Breast epithelium (tissue), 4 donors: ENCODE measurements at places on chromosomes 11 and 22. TPM values are rescaled to one million over a fixed set of nuclear protein-coding genes. Genes with fewer than 3 reads are reported as not detected.

Gene LARGE2
- not detected for total RNA-seq

Gene NPAS4
- total RNA-seq = not detected

Gene SLC22A24
- total RNA-seq = not detected

Gene RIMBP3C
- 0.15 TPM for total RNA-seq

Gene PTS
- total RNA-seq = 40.4 TPM

Gene COMT
- 136 TPM for total RNA-seq

Gene OR52D1
- not detected for total RNA-seq

Gene KIAA1671
- total RNA-seq = 62.8 TPM

Gene CHRNA10
- total RNA-seq = 0.88 TPM

Gene PGA4
- 8.9 TPM for total RNA-seq

Gene PEX16
- total RNA-seq = 22.1 TPM

Gene OR56A4
- total RNA-seq = not detected

Gene CADM1
- total RNA-seq = 48.4 TPM

Gene FJX1
- 12.1 TPM for total RNA-seq

Gene SLC22A6
- total RNA-seq = not detected

Gene EIF3F
- total RNA-seq = 145 TPM
